H7 (cell line): ENCODE measurements at places on chromosomes 5 and 9. TPM values are rescaled to one million over a fixed set of nuclear protein-coding genes. Genes with fewer than 3 reads are reported as not detected.

DNA sequence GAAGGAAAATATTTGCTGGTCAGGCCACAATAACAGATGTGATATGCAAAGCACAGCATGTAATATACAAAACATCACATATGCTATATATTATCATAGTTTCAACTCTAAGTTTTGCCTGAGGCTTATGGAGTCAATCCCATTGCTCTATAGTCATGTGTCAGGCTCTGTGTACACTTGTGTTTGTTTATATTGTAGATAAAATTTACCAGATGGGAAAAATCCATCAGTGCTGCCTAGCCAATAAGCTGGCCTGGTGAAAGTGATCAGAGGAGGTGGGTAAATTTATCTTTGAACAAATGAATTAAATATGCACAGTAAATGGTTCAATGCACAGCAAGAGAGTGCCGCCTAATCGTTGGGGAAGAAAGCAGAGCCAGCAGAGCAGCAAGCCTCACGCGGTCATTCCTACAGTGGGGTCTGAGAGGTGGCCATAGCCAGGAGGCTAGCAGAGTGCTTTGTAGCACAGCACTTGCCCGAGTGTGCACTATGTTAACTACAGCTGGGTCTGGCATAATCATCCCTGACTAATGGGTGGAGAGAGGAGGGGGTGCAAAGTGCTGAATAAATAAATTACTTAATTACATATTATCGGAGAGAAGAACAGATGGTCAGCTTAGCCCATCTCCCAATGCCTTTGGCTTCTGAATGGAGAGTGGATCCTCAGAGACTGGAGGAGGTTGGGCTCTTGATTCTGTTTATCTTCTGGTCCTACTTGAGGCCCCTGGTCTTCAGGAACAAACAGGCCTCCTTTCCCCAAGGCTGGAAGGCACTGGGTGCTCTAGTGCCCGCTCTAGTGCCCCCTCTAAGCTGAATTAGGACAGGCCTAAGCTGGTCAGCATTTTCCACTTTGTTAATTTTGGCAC lies 153.5 kb downstream of the MAT2B start:
- DNase-seq: no peak

DNA sequence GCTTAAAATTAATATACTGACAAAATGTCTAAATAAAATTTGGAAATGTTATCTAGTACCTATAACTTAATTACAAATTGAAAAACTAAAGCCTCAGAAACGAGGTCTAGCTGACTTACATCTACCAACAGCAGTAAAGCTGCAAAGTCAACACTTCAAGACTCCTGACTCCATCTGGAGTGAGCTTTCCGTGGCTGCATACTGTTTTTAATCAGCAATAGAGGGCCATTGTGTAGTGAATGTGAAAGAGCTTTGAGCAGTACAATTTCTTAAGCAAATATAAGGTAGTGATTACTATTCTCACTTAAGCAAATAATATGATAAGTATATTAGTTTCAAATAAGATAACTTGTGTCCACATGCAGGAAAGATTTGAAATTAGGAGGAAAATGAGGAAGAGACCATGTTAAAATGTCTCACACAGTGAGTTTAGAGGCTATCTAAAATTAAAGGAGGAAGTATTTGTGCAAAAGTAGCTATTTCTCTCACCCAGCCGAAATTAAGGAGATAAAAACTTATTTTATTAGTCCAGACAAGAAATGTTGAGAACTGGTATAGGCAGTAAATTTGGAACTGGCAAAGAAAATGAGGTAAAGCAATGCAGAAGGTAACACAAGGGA lies 6.4 kb downstream of the SPINK6 start:
- no peak for DNase-seq

DNA sequence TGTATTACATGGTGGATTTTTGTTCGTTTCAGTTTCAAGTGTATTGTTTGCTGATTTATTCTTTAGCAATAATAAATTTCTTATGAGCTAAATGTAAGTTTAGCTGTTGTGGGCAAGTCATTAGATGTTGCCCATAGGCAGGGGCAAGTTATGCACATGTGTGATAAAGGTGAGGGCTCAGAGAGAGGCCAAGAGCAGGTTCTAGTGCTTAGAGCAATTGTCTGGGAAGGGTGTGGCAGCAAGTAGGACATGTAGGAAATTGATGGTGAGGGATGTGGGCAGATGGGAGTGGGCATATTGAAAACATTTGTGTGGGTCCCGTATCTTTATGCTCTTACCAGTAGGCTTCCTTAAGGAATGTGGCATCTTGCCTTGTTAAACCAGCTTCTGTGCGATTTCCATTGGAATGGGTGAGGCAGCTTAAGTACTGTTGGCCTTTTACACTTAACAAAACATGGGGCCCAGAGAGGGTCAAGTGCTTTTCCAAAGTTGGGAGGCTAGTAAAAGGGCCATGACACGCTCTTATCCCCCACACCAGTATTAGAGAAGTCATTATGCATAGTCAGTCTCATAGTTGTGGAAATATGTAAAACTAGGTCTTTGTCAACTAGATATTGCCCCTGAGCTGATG lies 60.6 kb downstream of the KDM4C start:
- no peak for DNase-seq

- no peak for DNase-seq
Observed at GRCh38 chr5:89282554-89283510, 399.8 kb upstream of the MEF2C start.

ZNG1C gene
- total RNA-seq: 11.8 and 12.3 TPM in 2 replicates

SPEF2 gene
- total RNA-seq: 0.07 TPM in 1 of 2 replicates, not detected in the other

DNA sequence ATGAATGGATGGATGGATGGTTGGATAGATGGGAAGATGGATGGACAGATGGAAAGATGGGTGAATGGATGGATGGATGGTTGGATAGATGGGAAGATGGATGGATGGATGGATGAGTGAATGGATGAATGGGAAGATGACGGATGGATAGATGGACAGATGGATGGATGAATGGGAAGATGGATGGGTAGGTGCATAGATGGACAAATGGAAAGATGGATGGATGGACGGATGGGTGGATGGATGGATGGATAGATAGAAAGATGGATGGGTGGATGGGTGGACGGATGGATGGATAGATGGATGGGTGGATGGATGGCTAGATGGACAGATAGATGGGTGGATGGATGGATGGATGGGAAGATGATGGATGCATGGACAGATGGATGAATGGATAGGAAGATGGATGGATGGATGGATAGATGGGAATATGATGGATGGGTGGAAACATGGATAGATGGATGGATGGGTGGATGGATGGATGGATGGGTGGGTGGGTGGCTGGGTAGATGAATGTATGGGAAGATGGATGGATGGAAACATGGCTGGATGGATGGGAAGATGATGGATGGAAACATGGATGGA lies 16.5 kb upstream of the EXOC3 start:
- no peak for DNase-seq

AIF1L gene
- total RNA-seq: 93.3 and 97.2 TPM in 2 replicates

CDX1 gene
- 0.62 TPM in 1 of 2 replicates, not detected in the other for total RNA-seq

DNA sequence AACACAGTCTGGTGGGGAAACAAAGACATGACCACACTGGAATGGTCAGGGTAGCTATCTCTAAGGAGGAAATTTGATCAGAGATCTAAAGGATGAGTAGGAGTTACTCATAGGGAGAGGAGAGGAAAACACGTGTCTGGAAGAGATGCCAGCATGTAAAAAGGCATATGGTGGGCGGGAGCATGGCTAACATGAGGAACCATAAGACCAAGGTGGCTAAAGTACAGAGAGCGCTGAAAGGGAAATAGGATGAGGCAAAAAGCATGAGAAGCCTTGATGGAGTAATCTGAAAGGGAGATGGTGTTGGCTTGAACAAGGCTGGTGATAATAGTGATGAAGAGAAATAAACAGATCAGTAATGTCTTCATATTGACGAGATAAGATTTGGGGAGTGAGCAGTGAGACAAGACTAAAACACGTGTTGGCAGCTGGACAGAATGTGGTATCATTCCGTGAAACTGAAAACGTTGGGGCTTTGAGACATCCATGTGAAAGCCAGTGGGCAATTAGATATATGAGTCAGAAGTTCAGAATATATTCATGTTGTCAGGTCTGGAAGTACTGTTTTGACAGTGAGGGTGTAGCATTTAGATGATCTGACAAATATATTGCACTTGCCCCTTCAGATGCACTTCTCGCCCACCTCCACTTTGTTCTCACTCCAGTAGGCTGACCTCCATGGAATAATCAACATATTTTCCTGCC lies 209.1 kb upstream of the KCNN2 start:
- no peak for DNase-seq

GRCh38 chr5:154112255-154112654 lies 73.5 kb downstream of the MFAP3 start:
- DNase-seq: no peak

GRCh38 chr9:114116126-114116747 lies 17.1 kb upstream of the KIF12 start:
- peak; percentile 67 for DNase-seq

DNA sequence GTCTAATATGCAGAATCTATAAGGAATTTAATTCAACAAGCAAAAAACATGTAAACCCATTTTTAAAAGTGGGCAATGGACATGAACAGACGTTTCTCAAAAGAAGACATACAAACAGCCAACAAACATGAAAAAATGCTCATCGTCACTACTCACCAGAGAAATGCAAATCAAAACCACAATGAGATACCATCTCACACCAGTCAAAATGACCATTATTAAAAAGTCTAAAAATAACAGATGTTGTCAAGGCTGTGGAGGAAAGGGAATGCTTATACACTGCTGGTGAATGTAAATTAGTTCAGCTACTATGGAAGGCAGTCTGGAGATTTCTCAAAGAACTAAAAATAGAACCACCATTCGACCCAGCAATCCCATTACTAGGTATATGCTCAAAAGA lies 3.1 kb upstream of the KLHL3 start:
- no peak for DNase-seq

PCDHA8 gene
- 0.11 and 0.14 TPM in 2 replicates for total RNA-seq

PCDHB9 gene
- total RNA-seq: not detected in 2 replicates

GDNF gene
- total RNA-seq: 1.00 and 1.6 TPM in 2 replicates

VCP gene
- 509 and 709 TPM in 2 replicates for total RNA-seq

GRCh38 chr9:133609311-133610098 lies at the start of gene FAM163B:
TSS of gene FAM163B (minus strand) at chr9:133609389. CDS start at chr9:133580223, 29,166 bp downstream.
- peak; percentile 98 for DNase-seq

GRCh38 chr9:114312513-114312875 lies 10.4 kb upstream of the ORM1 start:
- DNase-seq: peak; percentile 17

DNA sequence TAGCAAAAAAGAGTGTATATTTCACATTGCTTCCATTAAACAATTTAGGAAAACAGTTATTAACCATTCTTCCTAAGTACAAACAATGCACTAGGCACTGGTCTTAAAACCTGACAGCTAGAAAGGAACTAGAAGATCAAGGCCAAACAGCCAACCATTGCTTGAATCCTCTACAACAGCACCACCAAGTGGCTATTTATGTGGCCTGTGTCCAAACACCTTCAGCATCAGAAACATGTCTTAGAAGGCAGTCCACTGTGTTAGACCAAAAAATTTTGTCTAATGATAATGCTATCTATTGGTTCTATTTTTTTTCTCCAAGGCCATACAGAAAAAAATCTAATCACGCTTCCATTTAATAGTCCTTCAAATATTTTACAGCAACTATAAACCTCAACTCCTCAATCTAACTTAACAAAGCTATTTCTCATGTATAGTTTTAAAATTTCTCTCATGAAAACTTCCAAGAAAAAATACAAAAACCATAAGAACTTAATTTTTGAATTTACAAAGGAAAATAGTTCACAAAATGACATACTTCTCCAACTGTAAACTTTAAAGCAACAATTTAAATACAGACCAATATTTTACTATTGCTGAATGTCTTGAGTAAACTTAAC lies 36.1 kb downstream of the CAAP1 start:
- DNase-seq: peak; percentile 54

GRCh38 chr5:39118638-39119037 lies 44.4 kb upstream of the RICTOR start:
- no peak for DNase-seq

- peak; percentile 43 for DNase-seq
Observed at GRCh38 chr5:123120197-123120596, 31.2 kb downstream of the PRDM6 start.

FAM78A gene
- 1.6 and 3.4 TPM in 2 replicates for total RNA-seq

GRCh38 chr9:34059954-34060353 lies 11.3 kb upstream of the UBAP2 start:
- DNase-seq: no peak

PFN3 gene
- not detected in 2 replicates for total RNA-seq

TSSK1B gene
- total RNA-seq: not detected in 2 replicates

DNA sequence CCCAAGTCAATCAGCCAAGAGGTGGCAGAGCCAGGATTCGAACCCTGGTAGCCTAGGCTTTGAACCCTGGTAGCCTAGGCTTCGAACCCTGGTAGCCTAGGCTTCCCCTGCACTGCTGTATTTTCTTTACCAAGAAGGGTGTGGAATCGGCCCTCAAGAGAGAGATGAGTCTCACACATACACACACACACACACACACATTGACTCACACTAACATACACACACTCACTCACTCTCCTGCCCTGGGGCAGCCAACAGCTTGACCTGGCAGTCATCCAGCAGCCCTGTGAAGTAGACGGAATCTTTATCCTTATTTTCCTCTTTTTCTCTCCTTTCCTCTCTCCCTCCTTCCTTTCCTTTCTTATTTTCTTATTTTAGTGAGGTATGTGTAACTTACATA lies 55.4 kb upstream of the RPL26L1 start:
- no peak for DNase-seq

DNA sequence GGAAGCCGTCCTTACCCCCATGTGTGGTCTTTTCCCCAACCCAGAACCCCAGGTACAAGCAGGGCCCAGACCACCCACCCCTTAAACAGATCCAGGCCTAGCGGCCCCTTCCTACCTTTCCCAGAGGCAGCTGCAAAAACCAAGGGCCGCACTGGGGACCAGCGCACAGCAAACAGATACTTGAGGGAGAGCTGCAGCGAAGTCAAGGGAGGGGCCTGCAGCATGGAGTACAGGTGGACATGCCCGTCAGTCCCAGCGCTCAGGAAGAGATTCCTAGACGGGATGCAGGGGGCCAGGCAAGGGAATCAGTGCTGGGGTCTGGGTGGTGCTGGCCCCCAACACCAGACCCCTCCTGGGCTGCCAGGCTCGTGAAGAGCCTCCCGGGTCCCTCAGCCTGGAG lies 22.5 kb downstream of the DYNC2I2 start:
- DNase-seq: peak; percentile 47

GRCh38 chr9:129359916-129360536 lies 182.0 kb upstream of the IER5L start:
- DNase-seq: peak; percentile 60

GRCh38 chr5:170132976-170133448 lies 27.3 kb downstream of the FOXI1 start:
- DNase-seq: no peak

DNA sequence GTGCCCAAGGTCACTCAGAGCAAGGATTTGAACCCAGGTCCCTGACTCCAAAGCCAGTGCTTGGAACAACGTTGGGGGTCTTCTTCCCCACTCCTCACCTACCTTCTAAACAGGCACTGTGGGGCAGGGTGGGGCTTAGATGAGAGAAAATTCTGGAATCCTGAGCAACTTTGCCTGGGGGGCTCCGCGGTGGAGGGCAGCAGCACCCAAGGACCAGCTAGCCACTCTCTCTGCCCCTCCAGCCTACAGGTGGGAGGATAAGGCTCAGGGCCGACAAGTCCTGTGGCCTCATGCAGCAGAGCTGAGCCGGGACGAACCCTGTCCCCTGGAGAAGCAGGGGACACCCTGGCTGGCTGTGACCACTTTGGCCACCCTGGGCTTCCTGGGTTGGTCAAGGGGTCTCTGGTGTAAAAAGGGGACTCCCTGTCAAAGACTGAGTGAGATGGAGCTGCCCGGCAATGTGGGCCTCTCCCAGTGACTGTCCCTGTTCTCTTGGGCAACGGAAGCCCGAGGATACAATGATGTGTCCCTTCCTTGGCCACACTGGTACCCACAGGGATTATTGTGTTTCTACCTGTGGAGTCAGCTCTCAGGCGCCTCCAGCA lies 26.5 kb downstream of the CEL start:
- no peak for DNase-seq

ARID3C gene
- total RNA-seq: not detected in 2 replicates
